ENCODE measurements at places on chromosomes 12 and 14. TPM values are rescaled to one million over a fixed set of nuclear protein-coding genes. Genes with fewer than 3 reads are reported as not detected.

The KRT6C gene
- not detected for total RNA-seq

The NKX2-8 gene
- not detected for total RNA-seq

The SPATA7 gene
- 6.3 TPM for total RNA-seq

The EXOC3L4 gene
- total RNA-seq, result 0.91 TPM

The AGAP2 gene
- total RNA-seq, result 5.0 TPM

The FBRSL1 gene
- 46.7 TPM for total RNA-seq

The FAM181A gene
- not detected for total RNA-seq

The FIGNL2 gene
- 0.47 TPM for total RNA-seq

All from left cardiac atrium (tissue), 4 donors.